ENCODE measurements at places on chromosomes 5 and 9.

GRCh38 chr5:64876203-64876602 lies 107.5 kb downstream of the CWC27 start:
- no peak for DNase-seq

DNA sequence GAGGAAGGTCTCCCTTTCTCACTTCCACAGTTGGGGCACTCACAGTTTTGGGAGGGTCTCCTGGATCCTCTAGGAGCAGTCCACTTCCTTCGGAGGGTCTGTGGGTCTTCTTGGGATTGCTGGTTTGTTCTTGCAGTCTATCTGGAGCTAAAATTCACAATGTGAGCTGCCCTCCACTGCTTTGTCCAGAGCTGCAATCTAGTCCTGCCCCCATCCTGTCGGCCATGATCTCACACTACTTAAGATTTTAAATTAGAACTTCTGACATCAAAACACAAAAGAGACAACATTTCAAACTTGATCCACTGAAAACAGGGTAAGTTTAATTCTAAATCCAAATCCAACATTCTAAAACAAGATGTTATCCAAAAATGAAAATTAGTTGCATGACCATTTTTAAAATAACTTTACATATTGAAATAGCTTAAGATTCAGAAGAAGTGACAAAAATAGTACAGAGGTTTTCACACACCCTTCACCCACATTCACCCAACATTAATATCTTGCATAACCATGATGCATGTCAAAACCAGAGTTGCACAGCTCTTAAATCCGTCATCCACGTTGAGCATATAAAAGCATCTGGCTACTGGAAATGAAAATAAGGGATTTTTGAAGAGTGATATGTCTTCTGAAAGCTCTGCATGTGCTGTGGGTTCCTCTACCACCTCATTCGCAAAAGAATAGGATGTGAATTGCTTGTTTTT lies 113.7 kb upstream of the EPB41L4A start:
- no peak for DNase-seq

- no peak for DNase-seq
Observed at GRCh38 chr5:24703934-24704333, 59.2 kb upstream of the CDH10 start.

DNA sequence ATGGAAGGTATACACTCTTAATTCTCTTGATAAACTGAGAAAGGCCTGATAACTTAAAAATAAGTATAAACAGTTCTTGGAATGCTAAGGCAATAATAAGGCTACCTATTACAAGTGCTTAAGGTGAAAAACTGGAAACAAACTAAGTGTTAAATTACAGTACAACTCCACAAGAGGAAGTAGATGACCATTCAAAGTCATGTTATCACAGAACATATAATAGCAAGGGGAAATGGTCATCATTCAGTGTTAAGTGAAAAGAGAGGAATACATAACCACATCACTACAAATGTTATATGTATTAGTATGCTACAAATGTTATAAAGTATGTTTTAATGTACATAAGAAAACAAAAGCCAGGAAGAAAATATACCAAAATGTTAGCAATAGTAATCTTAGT lies 135.9 kb downstream of the CCDC192 start:
- no peak for DNase-seq

DNA sequence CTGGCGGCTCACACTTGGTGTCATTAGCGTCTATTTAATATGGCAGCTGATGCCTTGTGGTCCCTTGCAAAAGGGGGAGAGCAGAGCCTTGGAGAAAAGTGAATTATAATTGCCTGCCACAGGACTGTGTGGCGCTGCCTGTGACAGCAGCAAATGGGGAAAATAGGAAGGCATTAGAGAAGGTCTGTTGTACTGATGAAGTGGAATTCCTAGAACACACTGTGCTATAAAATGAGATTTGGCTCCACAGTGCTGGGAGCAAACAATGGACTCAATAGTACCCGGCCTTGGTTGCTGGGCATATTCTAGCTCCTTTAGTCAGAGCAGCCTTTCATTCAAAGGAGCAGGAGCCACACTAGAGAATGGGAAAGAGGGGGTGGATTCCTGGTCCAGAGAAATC lies 21.3 kb downstream of the SEMA6A start:
- no peak for DNase-seq

- peak; percentile 81 for DNase-seq
Observed at GRCh38 chr9:110089681-110090370, 118.1 kb downstream of the C9orf152 start.

GRCh38 chr9:135374591-135374990 lies 105.0 kb upstream of the PPP1R26 start:
- DNase-seq = no peak

DNA sequence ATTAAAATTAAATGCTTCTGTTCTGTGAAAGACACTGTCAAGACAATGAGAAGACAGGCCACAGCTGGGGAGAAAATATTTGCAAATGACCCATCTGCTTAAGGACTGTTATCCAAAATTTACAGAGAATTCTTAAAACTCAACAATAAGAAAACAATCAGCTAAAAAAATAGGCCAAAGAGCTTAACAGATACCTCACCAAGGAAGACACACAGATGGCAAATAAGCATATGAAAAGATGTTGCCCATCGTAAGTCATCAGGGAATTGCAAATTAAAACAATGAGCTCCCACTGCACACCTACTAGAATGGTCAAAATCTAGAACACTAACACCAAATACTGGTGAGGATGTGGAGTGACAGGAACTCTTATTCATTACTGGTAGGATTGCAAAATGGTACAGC lies 10.3 kb downstream of the WNK2 start:
- no peak for DNase-seq

- DNase-seq = no peak
Observed at GRCh38 chr9:70385426-70385825, 29.0 kb downstream of the KLF9 start.

DNA sequence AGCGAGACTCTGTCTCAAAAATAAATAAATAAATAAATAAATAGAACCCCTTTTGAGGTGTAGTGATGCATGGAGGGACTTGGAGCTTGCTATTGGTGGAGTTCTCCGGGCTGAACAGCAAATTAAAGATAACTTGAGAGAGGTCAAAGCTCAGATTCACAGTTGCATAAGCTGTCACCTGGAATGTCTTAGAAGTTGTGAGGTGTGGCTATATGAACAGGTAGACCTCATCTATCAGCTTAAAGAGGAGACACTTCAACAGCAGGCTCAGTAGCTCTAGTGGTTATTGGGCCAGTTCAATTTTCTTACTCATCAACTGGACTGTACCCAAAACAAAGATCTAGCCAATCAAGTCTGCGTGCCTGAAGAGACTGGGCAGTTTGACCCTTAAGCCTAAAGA lies 11.7 kb upstream of the STING1 start:
- no peak for DNase-seq

- DNase-seq = no peak
Observed at GRCh38 chr9:106324591-106325280, 538.2 kb upstream of the ZNF462 start.

- no peak for DNase-seq
Observed at GRCh38 chr5:6616632-6617031, 16.2 kb downstream of the NSUN2 start.

GRCh38 chr5:38607396-38607795 lies 51.0 kb upstream of the LIFR start:
- no peak for DNase-seq

DNA sequence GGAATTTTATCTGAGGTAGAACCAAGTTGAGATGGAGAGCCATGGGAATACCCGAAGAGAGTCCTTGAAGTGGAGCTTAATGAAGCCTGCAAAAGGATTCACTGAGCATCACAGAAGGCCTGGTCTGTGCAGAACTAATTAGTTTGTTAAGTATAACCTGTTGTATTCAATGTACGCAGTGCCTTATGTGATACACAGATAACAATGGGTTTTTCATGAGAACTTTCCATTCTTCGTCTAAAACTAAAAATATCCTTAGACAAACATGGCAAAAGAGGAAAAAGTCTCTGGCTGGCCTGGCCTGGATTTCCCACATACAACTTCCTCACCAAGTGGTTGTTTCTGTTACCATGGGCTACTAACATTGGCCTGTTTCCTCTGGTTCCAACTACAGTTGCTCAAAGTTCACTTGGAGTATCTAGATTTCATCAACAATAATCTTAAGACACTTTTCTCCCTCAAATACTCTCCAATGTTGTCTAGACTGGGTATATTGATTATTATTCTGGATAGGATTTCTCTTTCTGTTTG lies 237.6 kb upstream of the ZNF462 start:
- no peak for DNase-seq
